Daoy (cell line): ENCODE measurements at places on chromosomes 11 and 22.

DNA sequence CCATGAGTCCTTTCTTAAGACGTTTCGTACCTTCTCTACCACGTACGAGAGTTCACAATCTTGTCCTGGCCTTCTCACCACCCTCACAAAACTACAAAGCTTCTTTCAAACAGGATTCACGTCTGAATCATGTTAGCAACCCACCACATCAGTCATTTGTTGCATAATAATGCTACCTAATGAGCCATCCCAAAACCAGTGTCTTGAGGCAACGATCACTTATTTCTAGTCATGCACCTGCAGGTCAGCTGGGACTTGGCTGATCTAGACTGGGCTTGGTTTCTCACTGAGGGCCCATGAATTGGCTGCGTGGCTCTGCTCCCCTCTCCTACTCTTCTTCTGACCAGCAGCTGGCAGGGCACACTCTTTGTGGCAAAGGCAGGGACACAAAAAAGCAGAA, 28.3 kb downstream of the LARGE1 start:
- no peak for DNase-seq

DNA sequence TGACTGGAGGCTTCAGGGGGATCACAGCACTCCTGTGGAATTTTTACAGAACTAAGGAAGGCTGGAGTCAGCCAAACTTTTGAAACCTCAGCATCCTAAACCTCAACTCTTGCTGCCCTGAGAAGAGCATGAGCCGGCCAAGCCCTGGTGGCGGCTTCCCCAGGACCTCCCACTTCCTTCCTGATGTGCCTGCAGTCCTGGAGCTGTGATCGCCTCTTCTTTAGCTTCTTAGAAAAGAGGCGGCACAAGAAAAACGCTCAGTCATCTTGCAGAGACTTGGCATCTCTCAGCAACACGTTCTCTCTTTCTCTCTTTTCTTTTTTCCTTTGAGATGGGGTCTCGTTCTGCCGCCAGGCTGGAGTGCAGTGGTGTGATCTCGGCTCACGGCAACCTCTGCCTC, 40.4 kb upstream of the AMPD3 start:
- no peak for DNase-seq

DNA sequence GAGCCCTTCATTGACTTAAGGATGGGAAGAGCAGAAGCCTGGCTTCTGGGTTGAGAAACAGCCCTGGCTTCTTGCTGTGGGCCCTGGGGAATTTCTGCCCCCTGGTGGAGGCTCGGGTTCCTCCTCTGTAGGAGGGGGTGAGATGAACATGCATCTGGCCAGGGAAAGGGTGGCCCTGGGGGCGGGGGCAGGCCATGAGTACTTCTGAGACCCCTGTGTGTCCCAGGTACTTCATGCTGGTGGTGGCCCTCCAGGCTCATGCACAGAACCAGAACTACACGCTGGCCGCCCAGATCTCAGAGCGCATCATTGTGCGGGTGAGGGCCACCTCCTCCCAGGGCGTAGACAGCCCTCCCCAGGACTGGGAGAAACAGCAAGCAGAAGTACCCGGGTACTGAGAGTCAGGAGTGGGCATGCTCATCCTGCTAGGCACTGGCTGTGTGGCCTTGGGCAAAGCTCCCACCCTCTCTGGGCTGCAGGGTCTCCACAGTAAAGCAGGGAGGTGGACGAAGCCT, 15.8 kb downstream of the TMEM258 start:
- peak; percentile 50 for DNase-seq

DNA sequence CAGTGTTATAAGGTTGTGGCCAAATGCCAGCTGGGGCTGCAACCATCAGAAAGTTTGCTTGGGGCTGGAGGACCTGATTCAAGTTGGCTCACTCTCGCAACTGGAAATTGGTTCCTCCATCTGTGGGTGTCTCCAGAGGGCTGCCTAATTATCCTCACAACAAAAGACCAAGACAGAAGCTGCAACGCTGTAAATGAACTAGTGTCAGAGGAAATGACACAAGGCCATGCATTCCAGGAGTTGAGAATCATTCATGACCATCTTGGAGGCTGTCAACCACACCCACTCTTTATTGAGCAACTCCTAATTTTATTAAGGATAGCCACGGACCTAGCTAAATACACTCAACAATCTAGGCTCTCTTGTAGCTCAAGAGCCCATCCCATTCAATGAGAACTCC, 1060.8 kb downstream of the OPCML start:
- peak; percentile 25 for DNase-seq

DNA sequence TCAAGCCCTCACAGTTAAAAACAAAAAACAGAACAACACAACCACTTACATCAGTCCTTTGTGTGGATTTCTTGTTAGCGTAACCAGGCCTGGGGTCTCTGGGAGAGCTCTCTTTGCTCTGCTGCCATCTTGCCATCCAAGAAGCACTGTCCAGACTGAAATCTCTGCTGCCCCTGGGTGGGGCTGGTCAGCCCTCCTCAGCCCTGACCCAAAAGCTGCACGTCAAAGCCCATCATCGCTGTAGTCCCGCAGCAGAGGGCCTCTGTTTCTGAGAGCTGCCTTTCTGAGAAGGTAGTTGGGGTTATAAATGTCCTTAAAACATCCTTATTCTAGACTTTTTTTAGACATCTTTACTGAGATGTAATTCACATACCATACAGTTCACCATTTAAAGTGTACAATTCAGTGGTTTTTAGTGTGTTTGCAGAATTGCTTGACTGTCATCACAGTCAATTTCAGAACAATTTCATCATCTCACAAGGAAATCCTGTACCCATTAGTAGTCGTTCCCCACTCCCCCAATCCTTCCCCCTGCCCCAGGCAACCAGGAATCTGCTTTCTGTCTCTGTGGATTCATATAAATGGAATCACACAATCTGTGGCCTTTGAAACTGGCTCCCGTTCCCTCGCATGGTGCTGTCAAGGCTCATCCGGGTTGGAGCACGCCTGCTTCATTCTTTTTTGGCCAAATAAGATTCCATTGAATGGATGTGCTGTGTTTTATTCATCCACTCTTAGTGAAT, 94.9 kb downstream of the TBC1D22A start:
- DNase-seq = no peak
